Right forelimb (tissue), 1 donor: ENCODE measurements at places on chromosomes 16 and 17.

DNA sequence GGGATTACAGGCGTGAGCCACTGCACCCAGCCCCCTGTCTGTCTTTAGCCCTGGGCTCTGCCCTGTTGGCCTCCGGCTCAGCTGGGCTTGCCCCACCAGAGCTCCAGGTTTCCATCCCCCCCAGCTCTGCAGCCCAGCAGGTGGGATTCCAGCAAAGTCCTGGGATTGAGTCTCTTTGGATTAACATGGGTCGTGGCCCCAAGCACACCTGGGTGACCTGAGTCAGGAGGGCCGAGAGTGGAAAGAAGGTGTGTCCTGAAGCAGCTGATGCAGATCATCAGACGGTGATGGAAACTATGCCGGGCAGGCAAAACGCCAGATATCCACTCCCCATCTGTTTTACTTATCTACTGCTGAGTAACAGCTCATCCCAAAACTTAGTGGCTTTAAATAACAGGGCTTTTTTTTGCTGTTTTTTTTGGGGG is 72.5 kb downstream of the KNOP1 start:
- peak; percentile 43 for DNase-seq

GRCh38 chr16:10561425-10561824 is 19.0 kb downstream of the EMP2 start:
- DNase-seq = no peak

GRCh38 chr16:4214215-4214621 is 27.7 kb downstream of the SRL start:
- no peak for DNase-seq

DNA sequence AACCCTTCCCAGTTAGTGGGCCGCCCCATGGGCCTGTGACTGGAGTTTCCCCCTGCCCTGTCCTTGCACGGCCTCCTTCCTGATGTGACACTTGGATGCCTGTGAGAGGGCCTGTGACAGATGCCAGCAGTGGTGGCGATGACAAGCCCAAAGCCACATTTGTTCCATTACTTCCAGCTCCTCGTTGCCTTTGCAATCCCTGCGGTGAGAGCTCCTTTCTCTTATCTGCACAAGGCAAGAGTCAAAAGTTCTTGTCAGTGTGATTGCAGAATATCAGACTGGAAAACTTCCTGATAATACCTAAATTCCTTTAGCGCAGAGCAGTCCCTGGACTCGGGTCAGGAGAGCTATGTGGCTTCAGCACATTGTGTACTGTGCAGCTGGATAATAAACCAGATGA is 54.4 kb upstream of the ARHGAP44 start:
- DNase-seq = no peak

- no peak for DNase-seq
These were observed 4.3 kb upstream of the PGS1 start for GRCh38 chr17:78374189-78374588.

DNA sequence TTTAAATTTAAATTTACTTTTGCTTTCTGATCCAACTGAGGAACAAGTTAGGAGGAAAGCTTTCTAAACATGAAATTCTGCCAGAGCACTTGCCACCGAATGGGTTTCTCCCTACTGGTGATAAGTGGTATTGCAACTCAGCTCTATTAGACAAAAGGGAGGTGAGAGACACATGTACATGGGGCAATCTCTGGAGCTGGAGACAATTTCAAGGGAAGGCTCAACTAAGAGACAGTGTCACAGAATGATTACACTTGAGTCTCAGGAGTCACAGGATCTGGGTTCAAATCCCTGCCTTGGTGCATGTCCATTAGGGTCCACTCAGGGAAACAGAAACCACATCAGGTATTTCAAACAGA is 37.4 kb downstream of the SOCS1 start:
- DNase-seq = no peak

DNA sequence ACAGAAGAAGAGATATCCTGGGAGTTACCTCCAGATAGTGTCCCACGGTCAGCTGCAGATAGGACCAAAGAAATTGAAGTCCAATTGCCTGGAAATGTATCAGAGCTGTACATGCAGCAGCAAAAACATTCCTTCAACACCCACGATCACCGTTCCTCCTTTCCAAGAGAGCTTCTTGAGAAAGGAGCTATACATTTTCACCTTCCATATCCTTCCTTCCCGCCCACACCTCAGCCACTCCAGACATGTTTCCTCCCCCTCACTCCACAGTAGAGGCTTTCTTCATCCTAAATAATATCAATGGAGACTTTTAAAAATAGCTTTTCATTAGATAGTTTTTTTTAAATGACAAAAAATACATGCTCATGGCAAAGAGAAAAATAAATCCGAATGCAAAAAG is 87.6 kb downstream of the HS3ST2 start:
- no peak for DNase-seq

GRCh38 chr17:56929362-56929969 is 15.6 kb upstream of the TRIM25 start:
- no peak for DNase-seq

DNA sequence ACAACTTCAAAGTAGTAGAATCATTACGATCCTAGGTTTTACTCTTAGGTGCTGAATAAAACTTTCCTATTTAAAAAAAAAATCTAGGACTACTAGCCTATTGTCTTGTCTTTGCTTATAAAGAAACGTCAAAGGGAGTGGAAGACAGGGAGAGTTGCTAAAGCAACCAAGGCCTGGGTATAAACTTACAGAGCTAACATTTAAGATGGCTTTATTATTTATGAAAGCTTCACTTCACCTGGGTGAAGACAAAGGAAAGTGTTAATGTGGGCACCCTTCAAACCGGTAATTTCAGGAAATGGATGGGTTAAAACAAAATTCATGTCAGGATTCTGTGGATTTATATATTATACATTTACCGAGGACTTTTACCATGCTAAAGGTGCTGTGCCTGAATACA is 2.5 kb downstream of the DUSP14 start:
- DNase-seq = no peak

DNA sequence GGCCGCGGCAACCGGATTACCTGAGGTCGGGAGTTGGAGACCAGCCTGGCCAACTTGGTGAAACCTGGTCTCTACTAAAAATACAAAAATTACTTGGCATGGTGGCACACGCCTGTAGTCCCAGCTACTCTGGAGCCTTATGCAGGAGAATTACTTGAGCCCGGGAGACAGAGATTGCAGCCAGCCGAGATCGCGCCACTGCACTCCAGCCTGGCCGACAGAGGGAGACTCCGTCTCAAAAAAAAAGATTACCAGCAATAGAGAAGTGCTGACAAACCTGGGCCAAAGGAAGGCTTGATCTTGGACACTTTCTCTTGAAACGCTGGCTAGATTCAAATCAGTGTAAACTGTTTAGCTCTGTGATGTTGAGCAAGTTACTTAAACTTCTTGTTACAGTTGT is 4.3 kb downstream of the MT1H start:
- DNase-seq = peak; percentile 59

DNA sequence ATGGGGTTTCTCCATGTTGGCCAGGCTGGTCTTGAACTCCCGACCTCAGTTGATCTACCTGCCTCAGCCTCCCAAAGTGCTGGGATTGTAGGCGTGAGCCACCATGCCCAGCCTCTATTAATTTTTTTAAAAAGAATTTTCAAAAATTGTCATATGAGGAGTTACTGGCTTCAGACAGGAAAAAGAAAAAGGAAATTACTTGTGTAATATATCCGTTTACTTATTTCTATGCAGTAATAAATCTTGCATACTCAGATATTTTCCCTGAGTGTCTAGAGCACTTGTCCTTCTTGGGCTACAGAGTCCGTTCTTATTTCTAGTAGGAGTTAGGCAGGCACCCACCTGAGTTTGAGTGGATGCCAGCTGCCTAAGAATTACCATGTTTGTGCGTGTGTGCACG is 85.8 kb downstream of the VMP1 start:
- no peak for DNase-seq

GRCh38 chr16:27164352-27164751 is 39.0 kb upstream of the KDM8 start:
- no peak for DNase-seq

DNA sequence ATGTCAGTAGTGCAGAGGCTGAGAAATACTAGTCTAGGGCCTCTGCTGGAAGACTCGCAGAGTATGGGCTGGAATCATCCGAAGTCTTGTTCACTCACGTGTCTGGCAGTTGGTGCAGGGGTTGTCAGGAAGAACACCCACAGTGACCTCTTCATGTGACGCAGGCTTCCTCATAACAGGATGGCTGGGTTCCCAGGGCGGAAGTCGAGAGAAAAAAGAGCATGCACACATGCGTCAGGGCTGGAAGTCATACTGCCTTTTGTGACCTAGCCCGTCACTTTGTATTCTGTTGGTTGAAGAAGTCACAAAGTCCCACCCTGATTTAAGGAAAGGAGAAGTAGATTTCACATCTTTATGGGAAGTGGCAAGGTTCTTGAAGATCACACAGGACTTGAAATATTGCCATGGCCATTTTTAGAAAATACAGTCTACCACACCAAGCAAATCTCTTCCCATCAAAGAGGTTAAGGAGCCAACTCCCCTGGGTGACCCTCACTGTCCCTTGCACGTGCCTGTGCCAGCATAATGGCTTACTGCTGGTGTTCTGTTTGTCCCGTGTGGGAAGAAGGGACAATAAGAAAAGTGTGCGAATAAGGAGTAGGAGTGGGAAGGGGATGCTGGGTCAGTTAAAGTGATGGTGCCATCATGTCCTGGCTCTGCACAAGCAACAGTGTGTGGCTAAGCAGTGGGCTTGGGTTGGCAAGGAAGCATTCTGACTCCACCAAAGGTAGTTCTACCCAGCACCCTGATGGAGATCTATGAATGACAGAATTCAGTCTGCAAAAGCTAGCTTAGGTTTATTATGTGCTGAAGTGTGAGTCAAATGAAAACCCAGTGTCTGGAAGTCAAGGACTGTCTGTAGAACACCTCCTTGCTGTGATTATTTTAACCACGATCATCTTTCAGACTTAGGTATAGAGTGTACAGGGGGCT is 28.1 kb downstream of the HEATR3 start:
- DNase-seq = no peak

DNA sequence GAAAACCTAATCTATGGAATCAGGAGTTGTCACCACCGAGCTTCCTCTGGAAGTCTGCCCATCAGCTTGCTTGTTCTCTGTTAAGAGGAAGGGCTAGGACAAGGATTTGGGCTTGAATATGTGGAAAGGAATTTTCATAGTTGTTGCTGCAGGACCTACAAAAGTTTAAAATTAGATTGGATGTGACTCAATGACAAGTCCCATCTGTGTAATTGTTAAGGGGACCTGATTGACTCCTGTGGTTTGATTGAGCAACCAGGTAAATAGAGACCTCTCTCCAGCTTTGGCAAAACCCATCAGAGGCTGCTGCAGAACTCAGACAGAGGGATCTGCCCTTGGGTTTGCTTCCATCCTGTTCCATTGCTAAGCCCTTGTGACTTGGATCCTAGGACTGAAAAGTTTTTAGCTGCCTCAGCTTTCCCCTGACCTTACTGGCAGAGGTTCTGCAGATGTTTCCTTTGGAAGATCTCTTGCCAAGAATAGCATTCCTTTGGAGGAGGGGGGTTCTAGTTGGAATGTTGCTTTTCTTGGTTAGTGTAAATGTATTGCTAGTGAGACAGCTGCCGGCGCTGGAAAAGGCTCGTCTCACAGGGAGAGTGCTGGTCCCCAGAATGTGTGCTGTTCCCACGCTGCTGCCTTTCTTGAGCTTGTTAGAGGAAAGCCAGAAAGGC is 50.0 kb downstream of the SF3B3 start:
- peak; percentile 65 for DNase-seq

DNA sequence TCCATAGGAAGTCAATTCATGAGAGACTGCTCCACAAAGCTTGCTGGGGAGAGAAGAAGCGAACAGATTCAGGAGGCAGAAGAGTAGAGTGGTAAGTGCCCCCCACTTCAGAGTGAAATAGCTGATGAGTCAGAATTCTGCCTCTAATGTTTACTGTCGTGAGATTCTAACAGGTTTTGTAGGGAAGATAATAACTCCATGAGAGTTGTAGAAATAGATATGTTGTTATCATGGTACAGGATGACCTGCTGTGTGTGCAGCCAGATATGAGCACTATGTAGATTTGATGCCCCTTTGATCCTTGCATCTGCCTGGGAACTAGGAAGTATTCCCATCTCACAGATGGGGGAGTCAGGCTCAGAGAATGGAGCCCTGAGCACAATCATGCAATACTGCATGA is 502.4 kb upstream of the CDH11 start:
- no peak for DNase-seq

DNA sequence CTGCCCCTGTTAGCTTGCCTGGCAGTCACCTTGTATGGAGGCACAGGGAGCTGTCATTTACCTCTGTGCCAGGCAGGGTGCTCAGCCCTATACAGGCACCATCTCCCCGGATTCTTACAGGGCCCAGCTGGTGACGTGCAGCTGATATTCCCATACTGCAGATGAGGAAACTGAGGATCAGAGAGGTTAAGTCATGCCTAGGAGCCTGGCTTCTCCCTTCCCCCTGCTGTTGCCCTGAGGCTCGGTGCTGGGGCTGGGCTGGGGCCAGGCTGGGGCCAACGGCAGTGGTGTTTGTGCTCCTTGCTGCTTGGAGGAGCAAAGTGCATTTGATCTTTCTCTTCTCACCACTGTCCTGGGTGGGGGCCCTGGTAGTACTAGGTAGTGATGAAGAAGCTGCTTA is 54.7 kb upstream of the IL34 start:
- no peak for DNase-seq

GRCh38 chr16:84058664-84059063 is 16.1 kb upstream of the SLC38A8 start:
- no peak for DNase-seq

DNA sequence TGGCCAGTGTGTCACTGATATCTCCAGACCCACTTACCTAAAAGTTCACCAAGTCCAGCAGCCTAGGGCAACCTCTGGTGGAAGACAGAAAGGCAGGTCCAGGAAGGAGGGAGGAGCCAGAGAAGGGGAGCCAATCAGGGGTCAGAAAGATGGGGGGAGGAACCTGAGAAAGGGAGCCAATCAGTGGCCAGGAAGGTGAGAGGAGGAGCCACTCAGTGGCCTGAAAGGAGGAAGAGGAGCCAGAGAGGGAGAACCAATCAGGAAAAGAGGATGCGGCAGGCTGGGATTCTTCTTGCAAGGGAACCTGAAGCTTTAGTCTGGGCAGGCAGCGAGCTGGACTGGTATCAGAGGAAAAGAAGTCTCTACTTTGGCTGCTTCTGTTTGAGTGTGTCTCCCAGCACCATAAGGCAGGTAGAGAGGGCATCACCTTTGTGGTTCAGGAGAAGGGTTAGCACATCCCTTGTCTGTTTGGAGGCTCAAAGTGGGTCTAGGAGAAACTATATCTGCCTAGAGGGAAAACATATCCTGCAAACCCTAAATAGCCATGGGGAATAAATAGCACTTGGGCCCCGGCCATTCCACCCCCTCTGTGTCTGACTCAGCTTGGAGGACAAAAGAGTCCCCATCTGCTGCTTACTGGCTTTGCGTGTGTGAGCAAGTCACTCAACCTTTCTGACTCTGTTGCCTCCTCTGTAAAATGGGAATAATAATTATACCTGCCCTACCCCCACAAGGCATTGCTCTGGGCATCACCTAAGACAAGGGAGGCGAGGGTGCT is 43.4 kb upstream of the CRHR1 start:
- no peak for DNase-seq

GRCh38 chr16:3553138-3553923 is 23.9 kb downstream of the NLRC3 start:
- DNase-seq = no peak

GRCh38 chr16:25614716-25615265 is 77.0 kb upstream of the HS3ST4 start:
- DNase-seq = no peak
